Natural killer cell treated with Interleukin-12 subunit alpha and Interleukin-12 subunit beta and Interleukin-15 and Interleukin-18, amount 100 ng/mL, for 72 hours (primary cell): ENCODE measurements at places on chromosomes 2 and 18. TPM values are rescaled to one million over a fixed set of nuclear protein-coding genes. Genes with fewer than 3 reads are reported as not detected.

Gene SGPP2
- total RNA-seq = 0.12 TPM

Gene DSEL
- total RNA-seq = not detected

Gene ALPP
- total RNA-seq = not detected

Gene CSRNP3
- total RNA-seq = not detected

Gene HNMT
- not detected for total RNA-seq

Gene POTEJ
- total RNA-seq = not detected

Gene PLEK
- total RNA-seq = 569 TPM

Gene CCDC178
- total RNA-seq = not detected

Gene DHX57
- 37.7 TPM for total RNA-seq

Gene IL1R1
- 0.19 TPM for total RNA-seq
